ENCODE measurements at places on chromosomes 11 and 22.

GRCh38 chr11:116605543-116606459 is 167.0 kb downstream of the BUD13 start:
- DNase-seq = peak; percentile 31

DNA sequence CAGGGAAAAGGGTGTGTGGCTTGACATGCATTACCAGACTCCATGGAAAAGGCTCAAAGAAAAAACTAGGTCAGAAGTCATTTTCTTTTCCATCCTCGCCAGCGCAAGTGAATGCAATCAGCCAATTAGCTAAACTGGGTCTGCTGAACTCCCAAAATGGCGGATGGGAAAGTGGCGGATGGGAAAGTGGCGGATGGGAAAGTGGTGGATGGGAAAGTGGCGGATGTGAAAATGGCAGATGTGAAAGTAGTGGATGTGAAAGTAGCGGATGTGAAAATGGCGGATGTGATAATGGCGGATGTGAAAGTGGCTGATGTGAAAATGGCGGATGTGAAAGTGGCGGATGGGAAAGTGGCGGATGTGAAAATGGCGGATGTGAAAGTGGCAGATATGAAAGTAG is 158.4 kb downstream of the CEP164 start:
- DNase-seq = no peak

DNA sequence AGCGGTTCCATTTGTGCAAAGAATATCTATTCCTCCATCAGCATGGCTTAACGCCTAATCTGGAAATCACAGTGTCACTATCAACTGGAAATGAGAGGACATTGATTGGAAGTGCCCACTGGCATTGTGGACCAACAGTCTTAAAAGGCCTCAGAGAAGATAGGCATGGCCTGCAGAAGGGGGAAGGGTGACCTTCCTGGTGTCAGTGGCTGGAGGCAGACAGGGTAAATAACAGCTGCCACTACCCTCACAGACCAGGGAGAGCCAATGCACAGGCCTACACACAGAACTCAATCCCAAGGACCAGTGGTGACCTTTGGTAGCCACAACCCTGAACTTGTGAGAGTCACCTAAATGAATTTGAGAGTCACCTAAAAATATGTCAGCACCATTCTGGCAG is 36.0 kb downstream of the DDIAS start:
- DNase-seq = no peak

DNA sequence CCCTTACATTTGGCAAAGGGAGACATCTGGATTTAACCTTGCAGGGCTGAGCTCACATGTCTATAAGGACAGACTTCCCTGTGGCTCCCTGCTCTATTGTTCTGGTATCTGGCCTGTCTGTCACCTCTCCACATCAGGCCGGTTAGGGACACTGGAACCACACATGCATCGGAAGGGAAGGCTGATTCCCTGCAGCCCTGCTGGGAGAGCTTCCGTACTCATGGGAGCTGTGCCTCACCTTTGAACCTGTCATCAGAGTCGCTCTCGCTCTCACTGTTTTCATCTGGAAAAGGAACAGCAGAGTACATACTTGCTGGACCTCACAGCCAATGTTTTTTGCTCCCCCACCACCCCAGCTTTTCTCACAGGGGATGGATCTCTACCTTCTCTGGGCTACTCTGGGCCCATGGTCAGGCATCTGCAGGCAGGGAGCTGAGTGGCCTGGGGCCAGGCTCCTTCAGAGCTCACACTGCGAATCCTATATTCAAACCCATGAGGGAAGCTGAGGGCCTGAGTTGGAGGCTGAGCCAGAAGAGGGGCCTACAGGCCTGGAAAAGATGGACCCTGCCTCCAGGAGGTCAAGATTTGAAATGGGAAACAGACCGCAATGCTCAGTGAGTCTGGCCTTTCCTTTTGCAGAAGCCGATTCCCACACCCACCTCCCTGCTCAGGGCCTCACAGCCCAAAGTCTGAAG is 31.3 kb downstream of the RPL27A start:
- no peak for DNase-seq

DNA sequence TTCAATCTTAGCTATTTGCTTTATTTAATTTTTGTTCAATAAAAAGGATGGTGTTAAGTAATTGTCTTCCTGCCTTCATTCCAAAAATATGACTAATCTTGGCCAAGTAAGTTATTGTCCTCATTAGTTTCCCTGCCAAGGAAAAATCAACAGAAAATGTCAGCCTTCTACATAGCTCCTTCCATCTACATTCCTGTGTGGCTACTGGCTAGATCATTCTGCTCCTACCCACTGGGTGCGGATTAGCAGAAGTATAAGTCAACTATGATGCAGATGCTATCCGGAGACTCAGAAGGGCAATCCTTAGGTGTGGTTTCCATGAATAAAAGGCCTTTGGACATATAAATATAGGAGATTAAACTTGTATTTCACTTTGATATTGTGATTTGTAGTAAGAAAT is 154.4 kb downstream of the SBF2 start:
- DNase-seq = peak; percentile 90

DNA sequence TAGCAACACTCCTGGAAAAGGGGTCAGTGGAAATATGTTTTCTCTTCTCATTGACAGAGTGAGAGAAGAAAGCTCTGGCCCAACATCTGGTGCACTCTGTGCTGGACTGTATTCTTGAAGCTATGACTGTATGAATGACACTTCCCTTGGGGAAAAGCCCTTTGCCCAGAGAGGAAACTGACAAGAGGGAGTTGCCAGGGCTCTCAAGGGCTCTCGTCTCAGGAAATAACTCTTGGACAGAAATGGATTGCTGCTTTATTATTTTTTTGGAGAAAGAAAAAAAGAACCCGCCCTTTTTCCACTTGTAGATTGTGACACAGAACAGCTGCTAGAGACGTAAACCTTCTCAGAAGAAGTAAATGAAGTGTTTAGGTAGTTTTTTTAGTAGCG is 11.4 kb downstream of the ETS1 start:
- DNase-seq = peak; percentile 56

DNA sequence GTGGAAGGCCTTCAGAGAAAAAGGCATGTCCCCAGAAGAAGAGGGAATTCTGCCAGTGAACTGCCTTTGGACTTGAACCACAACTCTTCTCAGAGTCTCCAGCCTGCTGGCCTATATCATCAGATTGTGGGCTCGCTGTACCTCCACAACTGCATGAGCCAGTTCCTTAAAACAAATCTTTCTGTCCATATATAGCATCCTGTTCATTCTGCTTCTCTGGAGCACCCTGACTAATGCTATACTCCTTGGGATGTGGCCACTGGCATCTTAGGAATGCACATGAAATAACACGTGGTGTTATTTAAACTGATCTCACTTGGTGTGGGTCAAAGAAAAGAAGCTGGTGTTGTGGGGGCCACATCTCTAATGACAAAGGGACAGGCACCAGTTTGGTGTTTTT is 58.3 kb upstream of the VSTM5 start:
- peak; percentile 91 for DNase-seq

DNA sequence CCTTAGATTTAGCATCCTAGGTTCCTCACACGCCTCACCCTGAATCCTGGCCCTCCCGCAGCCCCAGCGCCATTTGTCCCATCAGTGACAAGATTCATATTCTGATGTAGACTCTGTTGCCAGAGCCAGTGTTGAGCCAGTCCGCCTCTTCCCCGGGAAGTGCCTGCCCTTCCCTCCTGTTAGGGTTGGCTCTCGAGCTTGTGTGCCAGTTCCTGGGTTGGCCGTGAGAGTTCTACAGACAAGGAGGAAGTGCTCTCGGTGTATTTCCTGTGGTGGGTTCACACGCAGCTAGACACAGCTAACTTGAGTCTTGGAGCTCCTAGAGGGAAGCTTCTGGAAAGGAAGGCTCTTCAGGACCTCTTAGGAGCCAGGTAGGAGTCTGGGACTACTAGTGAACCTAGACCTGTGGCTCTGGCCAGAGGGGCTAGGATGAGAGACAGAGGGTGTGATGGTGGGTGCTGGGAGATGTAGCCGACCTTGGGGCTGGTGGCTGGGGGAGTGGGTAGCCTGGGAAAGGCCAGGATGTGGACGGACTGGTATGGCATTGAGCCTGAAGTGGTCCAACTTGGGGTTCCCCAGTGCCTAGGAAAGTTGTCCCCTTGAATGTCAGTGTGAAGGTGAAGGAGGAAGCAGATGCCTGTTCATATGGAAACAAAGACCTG is at the start of gene IL18BP:
Gene IL18BP (plus strand): TSS at position 261 of the 662 bp plus-strand sequence. CDS start 1,076 bp downstream, outside the sequence.
- DNase-seq = no peak
